ENCODE measurements at places on chromosomes 1 and 21.
A peak's percentile ranks its signal among the peaks of the same experiment; 100 is the strongest.

DNA sequence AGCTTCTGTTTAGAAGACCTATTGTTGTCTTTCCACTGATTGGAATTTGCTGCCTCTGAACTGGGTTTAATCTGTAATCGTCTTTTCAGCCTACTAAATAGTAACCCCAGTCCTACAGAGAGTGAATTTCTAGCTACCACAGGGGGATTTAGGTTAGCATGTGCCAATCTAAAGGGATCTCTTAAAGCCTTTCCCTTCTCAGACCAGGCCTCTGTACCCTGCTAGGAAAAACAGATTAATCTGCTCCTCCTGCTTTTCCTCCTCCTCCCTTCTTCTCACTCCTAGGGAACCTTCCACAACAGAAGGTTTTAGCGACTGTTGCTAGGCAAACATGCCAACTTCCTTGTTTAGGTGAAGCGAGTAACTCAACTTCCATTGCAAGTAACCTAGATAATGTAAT, 1.3 kb upstream of the RC3H1 start:
- peak; percentile 92 for DNase-seq

DNA sequence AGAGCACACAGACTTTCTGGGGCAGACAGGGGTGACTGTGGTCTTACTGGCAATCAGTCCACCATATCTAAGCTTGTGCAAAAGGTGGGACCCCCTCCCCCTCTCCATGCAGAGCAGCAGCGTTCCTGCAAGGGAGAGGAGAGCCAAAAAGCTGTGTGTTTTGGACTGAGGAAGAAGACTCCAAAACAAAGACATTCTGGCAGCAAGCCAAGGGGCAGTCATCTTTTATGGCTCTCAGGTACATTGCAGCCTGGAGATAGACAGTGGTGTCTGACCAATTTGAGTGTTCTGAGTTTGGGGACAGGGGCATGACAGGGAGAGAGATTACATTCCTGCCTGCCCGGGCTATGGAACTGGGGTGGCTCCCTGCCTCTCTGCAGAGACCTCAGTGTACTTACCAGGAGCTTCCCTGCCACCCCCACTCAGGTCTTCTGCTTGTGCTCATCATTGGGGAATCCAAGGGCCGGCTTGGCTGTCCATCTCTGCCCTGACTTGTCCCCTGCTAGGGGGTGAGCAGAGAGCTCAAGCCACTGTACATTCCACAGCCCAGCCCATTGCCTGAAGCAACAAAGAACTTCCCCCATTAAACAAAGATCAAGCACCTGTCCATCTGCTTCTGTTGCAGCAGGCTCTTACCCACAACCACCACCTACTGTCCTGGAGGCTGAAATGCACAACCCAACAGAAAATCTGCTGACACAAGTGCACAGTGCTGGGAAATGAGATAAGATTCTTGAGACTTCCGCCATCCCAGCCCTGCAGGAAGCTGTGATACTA, 131.1 kb downstream of the EVI5 start:
- no peak for DNase-seq

DNA sequence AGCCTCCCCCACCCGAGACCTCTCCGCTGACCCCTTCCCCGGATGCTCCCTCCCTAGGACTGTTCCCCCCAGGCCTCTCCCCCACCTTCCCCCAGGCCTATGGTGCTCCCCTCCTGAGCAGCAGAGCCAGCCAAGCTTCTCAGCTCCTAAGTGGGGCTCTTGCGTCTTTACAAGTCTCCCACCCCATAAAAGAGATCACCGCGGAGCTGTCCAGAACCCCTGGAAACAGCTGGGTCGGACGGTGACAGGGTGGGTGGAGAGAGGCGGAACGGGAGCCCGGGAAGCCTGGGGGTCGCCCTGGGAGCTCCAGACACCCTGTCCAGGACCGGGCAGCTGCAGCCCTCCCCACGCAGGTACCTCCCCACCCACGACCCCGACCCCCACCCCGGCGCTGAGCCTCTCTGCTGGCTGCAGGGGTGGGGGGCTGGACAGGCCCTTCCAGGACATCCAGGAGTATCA, 61.2 kb downstream of the WNT9A start:
- no peak for DNase-seq

DNA sequence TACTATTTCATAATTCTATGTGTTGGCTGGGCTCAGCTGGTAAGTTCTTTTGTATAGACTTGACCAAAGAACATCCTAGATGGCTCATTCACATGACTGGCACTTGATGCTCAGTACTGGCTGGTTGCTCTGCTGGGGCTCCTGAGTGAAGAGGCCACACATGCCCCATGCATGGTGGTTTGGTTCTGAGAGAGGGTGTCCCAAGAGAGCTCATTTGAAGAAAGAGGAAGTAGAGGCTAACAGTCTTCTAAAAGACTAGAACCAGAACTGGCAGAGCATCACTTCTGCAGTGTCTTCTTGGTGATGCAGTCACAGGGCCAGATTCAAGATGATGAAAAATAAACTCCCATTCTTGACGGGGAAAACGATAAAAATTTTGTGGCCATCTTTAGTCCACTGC, 5.2 kb upstream of the BACH1 start:
- DNase-seq: no peak

DNA sequence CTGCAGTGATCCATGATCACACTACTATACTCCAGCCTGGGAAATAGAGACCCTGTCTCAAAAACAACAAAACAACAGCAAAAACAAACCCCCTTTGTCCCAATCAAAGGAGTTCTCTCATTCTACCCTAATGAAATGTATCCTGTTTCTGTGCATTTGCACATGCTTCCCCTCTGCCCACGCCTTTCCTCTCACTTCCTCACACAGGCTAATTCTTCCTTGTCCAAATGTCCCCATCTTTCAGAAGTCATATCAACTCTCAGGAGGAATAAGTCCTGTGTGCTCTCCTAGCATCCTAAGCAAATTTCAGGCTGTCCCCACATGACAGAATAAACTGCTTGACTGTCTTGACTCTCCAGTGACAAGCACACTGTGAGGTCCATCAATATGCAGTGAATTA, 8.1 kb upstream of the ATP1B1 start:
- no peak for DNase-seq

GRCh38 chr1:64861611-64862010, 104.7 kb downstream of the JAK1 start:
- peak; percentile 47 for DNase-seq

GRCh38 chr1:171357179-171357578, 43.2 kb downstream of the FMO4 start:
- no peak for DNase-seq

- DNase-seq: no peak
Observed at GRCh38 chr21:23968008-23968407, 1639.3 kb downstream of the MRPL39 start.

GRCh38 chr1:67211589-67212563, 45.6 kb downstream of the IL23R start:
- DNase-seq: peak; percentile 46

- DNase-seq: peak; percentile 52
Observed at GRCh38 chr1:58592522-58593134, 15.6 kb upstream of the TACSTD2 start.

GRCh38 chr1:206419250-206419649, 51.0 kb upstream of the IKBKE start:
- no peak for DNase-seq

DNA sequence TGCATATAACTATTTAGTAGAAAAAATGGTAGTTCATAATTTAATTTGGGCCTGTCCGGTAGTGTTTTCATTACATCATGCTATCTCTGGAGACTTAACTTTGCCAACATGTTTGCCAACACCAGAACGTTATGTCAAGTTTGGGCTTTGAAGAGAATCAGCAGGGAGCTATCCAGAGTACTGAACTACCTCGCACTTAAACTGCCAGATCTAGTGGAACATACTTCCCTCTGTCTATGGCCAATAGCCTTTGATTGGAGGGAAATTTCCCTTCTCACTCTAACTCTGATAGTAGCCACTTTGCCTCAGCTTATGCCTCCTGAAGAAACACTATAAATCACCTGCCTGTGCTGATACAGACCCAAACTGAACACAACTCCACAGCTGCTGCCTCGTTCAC, 10.0 kb downstream of the LRRC53 start:
- DNase-seq: peak; percentile 77

- DNase-seq: no peak
Observed at GRCh38 chr1:241924080-241924808, 33.3 kb upstream of the BECN2 start.

DNA sequence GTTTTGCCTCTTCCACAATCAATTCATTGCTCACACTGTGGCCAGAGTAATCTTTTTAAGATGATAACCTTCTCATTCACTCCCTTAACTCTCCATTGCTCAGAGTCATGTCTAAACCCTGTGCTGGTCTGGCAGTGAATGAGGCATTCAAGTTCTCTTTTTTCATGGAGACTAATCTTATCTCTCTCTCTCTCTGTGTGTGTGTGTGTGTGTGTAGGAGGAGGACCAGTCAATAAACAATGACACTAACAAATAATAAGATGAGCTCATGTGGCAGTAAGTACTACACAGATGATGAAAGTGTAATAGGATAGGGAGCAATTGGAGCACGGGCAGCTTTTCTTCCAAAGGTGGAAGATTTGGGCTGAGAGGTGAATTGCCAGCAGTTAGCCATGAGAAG, 122.0 kb upstream of the B3GALT2 start:
- DNase-seq: no peak

GRCh38 chr1:912740-913301, 10.9 kb upstream of the SAMD11 start:
- DNase-seq: no peak

- no peak for DNase-seq
Observed at GRCh38 chr1:198271467-198271866, 114.7 kb downstream of the NEK7 start.

- no peak for DNase-seq
Observed at GRCh38 chr1:63966016-63966415, 192.2 kb downstream of the ROR1 start.

- DNase-seq: no peak
Observed at GRCh38 chr1:215868500-215868899, 301.4 kb downstream of the KCTD3 start.

DNA sequence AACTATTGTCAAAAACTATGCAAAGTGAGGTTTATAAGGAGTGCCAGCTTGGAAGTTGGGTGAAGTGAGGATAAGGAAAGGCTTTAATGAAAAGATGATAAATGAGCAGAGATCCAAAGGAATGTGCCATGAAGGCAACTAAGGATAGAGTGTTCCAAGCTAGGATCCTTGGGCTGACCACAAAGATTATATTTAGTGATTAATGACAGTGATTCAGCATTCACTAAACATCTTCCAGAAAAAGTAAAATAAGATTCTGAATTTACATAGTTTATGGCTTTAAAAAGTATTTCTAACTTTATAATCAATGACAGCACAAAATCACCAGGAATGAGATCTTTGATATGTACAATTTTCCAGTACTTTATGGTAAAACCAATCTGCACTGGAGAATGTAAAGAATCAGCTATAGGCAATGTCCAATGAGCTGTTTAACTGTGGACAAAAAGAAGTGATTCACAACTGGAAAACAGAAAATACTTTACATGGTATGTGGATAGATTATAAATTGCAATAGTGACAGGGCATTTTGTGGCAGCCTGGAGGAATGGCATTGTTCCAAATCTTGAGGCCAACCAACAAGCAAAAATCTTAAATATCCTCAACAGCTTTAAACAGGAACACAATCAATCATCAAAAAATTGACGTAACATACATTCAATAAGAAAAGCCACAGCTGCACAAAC, 91.2 kb upstream of the KCTD3 start:
- DNase-seq: peak; percentile 29

DNA sequence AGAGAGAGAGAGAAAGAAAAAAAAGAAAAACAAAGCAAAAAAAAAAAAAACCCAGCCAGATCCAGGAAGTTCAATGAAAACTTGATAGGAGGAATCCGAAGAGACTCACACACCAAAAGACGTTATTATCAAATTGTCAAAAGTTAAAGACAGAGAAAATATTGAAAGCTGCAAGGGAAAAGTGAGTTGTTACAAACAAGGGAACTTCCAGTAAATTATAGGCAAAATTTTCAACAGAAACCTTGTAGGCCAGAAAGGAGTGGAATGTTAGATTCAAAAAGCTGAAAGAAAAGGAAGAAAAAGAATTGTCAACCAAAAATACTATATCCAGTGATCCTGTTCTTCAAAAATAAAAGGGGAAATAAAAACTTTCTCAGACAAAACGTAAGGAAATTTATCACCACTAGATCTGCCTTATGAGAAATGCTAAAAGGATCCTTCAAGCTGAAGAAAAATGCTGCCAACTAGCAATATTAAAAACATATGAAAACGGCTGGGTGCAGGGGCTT, 23.6 kb downstream of the ERO1B start:
- DNase-seq: no peak

GRCh38 chr1:206582971-206583706, 29.1 kb downstream of the EIF2D start:
- DNase-seq: no peak

DNA sequence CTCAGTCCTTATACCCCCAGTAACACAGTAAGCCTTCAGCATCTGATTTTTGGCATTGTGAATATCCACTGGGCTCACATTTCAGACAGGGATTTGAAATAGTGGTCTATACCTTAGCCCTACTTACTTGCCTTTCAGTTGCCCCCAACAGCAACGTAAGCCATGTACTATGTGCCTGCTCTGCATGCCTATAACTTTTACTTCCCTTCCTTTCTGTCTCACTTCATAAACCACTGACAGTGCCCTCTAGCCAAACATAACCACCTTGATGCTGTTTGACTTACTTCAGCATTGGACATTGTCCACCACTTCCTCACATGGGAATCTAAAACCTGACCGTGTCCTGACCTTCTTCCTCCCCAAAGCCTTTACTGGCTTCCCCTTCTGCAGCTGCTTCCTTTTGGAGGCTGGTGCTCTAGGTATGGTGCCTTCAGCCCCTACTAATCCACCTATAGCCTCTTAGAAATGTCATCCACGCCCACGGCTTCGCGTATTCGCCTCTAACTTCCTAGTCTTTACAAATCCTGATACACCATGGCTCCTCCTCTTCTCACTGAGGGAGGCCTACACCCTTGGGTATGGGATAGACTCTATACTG, 3.6 kb upstream of the ZNF672 start:
- no peak for DNase-seq

- DNase-seq: peak; percentile 47
Observed at GRCh38 chr1:55012661-55013060, 13.9 kb downstream of the BSND start.

DNA sequence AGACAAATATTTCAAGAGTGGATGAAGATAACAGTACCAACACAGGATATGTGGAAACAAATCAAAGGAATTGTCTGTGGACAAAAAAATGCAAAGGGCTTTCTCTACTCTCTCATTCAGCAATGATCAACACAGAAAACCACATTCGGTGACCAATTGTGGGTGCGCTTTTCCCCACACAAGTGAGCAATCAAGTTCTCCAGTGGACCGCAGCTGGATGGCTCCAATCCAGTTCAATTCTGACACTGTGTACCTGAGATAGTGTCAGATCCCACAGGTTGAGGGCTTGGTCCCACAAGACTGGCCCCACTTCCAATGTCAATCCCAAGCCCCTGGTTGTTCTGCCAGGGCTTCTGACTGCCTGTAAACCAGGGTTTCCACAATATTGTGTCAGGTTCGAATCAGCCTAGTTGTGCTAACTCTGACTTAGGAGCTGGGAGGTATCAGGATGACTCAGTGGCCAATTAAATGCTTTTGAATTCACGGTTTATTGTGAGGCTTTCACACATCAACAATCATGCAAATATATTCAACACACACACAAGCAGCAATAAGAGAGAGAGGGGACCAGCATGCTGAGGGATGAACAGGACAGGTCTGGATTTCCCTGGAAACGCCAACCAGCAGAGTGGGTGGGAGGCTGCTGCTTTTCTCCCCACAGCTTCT, 87.0 kb upstream of the BTG3 start:
- DNase-seq: no peak

- no peak for DNase-seq
Observed at GRCh38 chr1:232872738-232873137, 67.5 kb downstream of the MAP10 start.
